ENCODE measurements at places on chromosomes 1 and 21. TPM values are rescaled to one million over a fixed set of nuclear protein-coding genes. Genes with fewer than 3 reads are reported as not detected.

NBPF9 gene
- total RNA-seq: 29.4 TPM

FCRL2 gene
- total RNA-seq: not detected

DHCR24 gene
- 56.4 TPM for total RNA-seq

DCST1 gene
- not detected for total RNA-seq

DNA sequence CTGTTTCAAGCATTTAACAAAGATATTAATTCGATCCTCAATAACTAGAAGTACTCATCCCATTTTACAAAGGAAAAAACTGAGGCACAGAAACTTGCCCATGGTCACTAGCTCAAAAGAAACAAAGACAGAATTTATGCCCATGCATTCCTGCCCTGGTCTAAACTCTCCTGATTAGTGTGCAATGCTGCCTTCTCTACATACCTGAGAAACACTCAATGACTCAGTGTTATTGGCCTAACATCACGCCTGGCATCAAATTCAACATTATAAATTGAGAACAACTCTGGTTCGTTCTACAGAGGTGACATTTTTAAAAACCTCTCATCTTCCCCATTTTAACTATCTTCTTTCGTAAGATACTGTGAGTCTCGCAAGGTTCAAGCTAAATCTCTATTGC, 5.2 kb downstream of the APP start:
- DNase-seq: no peak
- H3K4me3 ChIP-seq: no peak overlapping the region

DNA sequence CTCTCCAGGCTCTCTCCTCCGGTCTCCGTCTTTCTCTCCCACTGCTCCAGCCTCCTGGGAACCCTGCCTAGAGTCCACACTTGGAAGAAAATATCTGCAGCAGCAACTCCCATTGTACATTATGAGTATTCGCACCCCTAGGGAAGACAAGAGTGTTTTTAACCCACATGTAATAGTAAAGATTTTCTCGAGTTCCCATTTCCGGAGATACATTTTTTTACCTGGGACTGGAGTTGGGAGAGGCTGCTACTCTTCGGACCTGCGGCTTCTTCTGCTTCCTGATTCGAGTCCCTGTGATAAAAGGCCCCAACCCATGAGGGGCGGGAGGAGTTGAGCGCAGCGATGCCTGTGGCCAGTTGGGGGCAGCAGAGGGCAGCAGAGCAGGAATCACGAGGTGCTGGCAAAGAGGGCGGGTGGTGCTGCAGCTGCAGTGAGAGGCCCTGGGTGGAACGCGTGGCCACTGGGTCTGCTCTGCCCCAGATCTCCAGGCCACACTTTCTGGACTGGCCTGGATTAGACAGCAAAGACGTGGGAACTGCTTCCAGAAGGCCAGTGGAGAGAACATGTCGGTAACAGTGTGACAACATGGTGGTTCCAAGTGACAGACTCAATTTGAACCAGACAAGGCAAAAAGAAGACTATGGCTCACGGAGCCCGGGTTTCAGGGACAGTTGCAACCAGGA, 221.0 kb upstream of the CSF3R start:
- H3K36me3 ChIP-seq: no peaks in the 10 kb centered on the region
- no peak overlapping the region for H3K27ac ChIP-seq
- no peak overlapping the region for H3K4me3 ChIP-seq
- DNase-seq: no peak
- no peaks in the 10 kb centered on the region for H3K4me1 ChIP-seq
- no peaks in the 10 kb centered on the region for H3K27me3 ChIP-seq

DNA sequence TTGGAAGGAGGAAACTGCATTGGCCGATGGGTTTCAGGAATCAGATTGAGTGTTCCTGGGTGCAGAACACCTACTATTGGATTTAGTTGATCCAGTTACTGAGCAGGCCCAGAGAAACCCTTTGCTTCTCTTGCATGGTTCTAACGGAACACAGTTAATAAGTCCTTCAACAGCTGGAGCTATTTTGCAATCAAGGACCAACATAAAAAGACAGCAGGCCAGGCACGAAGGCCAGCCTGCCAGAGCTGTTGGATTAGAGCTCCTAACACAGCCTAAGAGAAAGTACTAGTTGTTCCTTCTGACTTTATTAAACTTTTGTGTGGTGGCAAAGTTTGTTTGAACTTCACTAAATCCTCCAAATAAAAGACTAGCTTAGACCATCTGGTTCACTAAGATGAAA, 148.0 kb upstream of the LMO4 start:
- H3K27ac ChIP-seq: no peak overlapping the region
- H3K27me3 ChIP-seq: no peaks in the 10 kb centered on the region
- H3K4me3 ChIP-seq: no peak overlapping the region
- no peaks in the 10 kb centered on the region for H3K36me3 ChIP-seq
- H3K4me1 ChIP-seq: no peaks in the 10 kb centered on the region
- DNase-seq: no peak

Data from thoracic aorta (tissue), 2 donors.